Erythroblast (primary cell): ENCODE measurements at places on chromosomes 11 and 22.

DNA sequence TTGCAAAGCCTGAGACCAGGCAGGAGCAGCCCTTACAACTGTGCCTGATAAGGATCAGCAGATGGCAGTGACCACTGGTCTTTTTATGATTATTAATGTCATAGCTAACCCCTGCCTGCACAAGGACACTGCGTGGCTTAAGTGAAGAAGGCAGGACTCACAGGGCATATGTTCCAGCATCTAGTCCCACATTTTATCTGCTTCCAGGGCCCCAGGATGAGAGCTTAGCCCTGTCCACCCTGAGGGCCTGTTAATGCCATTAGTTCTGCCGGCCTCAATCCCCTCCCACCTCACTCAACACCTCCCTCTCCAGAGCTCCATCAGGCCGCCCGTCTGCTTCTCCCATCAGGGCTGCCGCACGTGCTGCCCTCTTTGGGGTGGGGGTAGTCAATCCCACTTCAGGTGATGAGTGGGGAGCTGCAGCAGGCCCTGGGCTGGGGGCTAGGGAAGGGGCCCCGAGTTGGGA is 33.1 kb upstream of the TSPAN18 start:
- DNase-seq = no peak

- DNase-seq = no peak
Measured at GRCh38 chr11:95886462-95886861, 37.4 kb downstream of the MTMR2 start.

- no peak for DNase-seq
Measured at GRCh38 chr11:47244448-47245350, 3.9 kb downstream of the ACP2 start.

DNA sequence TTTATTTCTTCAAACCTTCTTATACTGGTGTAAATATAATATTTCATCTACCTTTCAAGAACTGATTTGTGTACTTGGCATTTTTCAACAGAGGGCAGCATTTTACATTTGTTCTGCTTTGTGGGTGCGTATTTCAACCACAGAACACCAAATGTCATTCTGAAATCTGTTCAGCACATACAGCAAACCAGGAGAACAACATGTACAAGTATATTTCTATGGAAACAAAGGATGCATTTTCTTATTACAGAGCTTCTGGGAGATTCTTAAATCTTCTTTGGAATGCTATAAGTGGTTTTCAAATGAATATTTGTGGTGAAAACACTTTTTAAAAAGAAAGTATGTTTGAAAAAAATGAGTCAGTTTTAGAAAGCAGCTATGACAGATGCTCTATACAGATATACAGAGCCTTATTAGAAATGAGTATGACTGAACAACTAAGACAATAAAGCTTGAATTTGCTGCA is 946.0 kb downstream of the FAM181B start:
- DNase-seq = no peak

DNA sequence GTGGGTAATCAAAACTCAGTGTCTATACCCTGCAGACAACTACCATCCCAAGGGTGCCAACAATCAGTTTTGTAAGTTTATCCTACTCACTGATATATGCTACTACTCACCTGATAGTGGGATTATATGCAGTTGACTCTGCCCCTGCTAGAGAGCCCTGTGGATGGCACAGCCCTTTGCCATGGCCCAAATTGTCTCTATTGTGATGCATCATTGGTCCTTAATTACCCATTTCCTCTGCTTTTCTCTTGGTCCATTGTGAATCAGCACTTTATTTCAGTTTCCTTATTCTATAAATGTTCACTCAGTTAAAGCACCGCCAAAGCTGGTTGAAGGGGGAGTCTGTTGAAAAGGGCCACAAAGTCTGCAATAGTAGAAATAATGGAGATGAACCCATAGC is 42.3 kb downstream of the PLAAT5 start:
- DNase-seq = no peak

DNA sequence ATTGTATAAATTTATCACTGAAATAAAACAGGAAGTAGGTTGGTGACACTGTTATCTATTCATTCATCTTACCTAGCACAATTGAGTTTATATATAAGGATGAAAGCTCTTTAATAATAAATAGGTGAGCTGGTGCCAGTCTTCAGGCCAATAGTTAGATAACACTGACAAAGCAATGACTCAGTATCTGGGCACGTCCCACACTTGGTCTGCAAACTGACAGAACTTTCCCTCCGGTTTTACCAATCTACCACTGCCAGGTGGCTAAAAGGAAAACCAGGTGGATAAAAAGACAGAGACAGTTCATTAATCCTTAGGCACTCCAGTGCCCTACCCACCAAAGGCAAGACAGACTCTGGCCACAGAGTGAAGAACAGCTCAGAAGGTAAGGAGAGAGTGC is 17.6 kb downstream of the DDB1 start:
- no peak for DNase-seq

- DNase-seq = no peak
Measured at GRCh38 chr11:28058333-28058732, 49.6 kb downstream of the KIF18A start.

GRCh38 chr11:47488674-47489394 is 39.9 kb upstream of the RAPSN start:
- DNase-seq = peak; percentile 30

- DNase-seq = no peak
Measured at GRCh38 chr11:120883404-120884080, 140.4 kb upstream of the TBCEL start.

GRCh38 chr22:42167066-42167465 is 36.5 kb upstream of the CYP2D6 start:
- DNase-seq = no peak

DNA sequence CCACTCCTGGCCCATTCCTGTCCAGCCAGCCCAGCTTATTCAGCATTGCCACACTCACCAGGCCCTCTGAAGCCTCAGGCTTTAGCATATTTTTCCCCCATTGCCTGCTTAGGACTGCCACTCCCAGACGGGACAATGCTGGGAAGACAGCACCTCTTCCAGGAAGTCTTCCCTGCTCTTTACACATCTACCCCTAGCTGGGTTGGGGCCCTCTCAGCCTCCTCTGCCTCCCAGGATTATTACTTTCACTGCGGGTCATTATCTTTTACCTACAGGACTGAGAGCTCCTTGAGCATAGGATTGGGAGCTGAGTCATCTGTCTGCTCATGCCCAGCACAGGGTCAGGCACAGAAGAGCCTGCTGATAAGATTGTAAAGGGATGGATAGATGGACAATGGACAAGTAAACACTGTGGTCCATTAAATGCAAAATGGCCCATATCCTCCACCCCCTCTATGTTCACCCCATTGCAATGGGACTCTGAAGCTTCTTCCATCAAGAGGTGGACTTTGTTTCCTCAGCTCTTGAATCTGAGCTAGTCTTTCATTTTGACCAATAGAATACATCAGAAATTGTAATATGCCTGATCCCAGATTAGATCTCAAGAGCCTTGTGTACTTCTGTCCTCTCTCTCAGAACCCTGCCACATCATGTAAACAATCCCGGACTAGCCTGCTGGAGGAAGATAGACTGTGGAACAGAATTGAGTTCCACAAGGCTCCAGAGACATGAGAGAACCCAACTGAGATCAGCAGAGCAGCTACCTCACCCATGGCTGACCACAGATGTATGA is 32.0 kb upstream of the LRRC32 start:
- peak; percentile 91 for DNase-seq

DNA sequence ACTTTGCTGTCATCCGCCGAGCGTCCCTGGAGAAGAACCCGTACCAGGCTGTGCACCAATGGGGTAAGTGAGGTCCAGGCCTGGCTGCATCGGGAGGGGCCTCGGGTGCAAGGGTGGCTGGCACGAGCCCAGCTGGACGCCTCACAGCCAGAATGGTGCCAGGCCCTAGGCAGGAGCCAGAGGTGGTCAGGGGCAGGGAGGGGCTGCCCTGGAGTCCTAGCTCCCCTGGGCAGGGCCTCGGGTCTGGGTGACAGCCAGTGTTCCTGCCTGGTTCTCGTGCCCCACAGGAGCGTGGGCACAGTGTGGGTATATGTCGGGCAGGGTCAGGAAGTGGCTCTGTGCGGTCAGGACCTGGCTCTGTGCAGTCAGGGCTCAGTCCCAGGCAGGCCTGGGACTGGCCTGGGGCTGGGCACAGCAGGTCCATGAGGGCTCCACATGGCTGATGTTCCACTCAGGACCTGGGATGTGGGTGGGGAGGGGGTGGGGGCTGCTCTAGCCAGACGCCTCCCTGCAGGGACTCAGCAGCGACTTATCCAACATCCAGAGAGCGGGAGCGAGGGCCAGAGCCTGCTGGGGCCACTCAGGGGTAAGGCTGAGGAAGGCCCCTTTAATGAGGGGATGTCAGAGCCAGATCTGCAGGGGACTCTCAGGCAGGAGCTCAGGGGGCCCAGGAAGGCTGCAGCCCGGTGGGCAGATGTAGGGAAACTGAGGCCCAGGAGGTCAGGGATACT is 1.2 kb downstream of the TSPAN32 start:
- DNase-seq = peak; percentile 74

- DNase-seq = no peak
Measured at GRCh38 chr22:45615364-45615763, 56.3 kb upstream of the ATXN10 start.

- no peak for DNase-seq
Measured at GRCh38 chr22:26846645-26847044, 189.3 kb downstream of the MIAT start.

DNA sequence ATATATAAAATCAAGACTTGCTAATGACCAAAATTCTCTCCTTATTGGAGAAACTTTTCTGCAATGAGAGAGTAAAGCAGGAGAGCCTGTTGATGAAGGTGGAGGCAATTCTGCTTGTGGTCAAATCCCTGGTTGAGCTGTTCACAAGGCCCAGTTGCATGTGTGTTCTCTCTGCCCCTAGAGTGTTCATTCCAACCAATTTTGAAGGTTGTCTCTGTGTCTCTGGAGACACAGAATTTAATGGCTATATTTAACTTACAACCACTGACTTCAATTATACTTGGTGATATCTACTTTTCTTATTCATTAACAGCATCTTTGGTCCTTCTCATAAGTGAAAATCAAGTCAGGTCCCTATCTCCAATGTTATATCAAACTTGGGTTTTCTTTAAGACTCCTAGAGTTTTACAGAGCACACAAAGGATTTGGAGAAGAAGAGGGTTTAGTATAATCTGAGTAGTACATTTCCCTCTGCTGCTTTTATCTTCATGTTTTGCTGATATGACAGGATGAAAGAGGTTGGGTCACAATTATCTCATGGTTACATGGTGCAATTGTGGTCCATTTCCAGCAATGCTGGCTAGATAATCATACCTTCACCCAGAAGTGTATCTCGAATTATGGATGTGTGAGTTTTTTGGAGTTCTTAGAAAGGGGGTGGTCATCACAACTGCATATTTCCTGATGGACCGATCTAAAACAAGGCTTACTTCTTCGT is 4.0 kb downstream of the OOSP4A start:
- peak; percentile 84 for DNase-seq

GRCh38 chr11:103961010-103961409 is 75.4 kb upstream of the DDI1 start:
- no peak for DNase-seq

DNA sequence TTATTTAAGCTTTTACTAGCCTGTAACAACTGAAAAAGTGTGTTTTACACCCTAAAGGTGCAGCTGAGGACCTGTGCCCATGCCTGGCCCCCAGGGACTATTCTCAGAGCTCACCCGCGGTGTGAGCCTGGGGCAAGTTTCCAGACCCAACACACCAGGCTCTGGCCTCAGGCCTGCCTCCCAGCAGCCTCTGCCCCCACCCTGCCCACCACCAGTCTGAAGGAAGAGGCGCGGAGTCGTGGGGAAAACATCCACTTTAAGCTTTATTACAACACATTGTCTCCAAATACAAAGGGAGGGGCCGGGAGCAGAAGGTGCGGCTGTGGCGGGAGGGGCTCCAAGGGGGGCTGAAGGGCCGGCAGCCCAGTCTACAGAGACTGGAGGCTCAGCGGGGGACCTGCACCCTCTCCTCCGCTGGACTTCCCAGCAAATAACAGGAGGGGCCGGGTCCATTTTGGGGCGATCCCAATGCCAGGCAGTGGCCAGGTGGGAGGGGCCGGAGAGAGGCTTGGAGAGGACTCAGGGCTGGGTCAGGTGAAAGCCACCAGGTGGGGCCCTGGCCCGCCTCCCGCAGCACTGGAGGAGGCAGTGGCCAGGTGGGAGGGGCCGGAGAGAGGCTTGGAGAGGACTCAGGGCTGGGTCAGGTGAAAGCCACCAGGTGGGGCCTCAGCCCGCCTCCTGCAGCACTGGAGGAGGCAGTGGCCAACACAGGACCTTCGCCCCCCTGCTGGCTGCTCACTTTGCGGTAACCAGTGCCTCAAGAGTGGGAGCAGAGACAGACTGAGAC is 18.1 kb downstream of the DUSP8 start:
- DNase-seq = no peak

- peak; percentile 65 for DNase-seq
Measured at GRCh38 chr11:6505577-6506240, 8.6 kb downstream of the DNHD1 start.

DNA sequence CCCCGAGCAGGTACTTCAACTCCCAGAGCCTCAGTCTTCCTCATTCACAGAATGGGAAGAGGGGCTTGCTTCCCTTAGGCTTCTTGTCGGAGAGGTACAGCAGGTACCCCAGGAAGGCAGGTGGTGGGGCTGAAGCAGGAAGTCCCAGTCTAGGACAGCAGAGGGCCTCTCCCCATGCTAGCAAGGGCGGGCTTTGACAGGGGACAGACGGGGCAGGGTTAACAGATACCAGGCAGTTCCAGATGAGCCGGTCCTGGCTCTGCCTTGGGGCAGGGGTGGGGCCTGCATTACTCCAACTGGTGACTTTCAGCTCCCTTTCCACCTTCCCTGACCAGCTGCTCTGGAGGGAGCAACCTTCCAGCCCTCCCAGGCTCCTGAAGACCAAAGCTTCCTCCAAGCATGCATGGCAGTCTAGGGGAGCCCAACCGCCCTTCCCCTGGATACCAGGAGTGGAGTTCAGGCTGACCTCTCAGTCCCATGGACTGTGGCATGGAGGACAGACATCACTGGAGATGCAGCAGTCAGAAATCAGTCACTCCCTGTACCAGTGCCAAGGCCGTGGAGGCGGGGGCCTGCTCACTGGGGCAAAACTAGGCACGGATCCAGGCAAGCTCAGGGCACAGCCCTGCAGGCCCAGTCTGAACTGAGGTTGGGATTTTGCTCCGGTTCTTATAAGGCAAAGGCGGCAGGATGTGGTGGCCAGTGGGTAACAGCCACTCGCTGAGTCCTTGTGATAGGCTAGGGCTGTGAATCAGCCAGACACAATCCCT is 60.5 kb downstream of the NAT10 start:
- no peak for DNase-seq

GRCh38 chr11:33643167-33643824 is 57.3 kb downstream of the C11orf91 start:
- no peak for DNase-seq

DNA sequence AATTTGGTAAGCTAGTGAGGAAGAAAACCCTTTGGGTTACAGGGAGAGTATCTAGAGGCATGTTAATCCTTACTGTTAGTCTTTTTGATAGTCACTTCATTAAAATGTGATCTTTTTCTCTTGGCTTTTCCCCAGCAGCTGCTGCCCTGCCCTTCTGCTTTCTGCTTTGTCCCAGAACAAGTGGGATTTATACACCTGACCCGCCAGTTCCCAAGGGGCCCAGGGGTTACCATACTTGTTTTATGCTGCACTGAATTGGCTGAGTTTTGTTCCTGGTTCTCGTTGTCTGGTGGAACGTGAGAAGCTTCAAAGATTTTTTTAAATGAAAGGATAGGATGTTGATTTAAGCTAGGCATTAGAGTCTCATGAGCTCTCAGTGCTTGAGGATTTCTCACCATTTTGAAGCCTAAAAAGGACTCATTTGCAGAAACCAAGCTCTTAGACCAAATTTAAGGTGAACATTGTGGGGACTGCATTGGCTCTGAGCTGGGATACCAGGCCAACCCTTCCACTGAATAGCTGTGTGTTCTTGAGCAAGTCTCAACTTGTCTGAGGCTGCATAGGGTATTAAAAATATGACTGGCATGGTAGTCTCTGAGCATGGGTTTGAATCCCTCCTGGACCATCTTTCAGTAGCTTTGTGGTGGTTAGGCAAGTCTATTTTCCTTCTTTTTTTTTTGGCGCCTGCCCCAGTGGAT is 6.6 kb downstream of the LIMK2 start:
- no peak for DNase-seq
